IPS-NIHi11 (cell line): ENCODE measurements at places on chromosomes 1 and 21.

GRCh38 chr1:12630946-12631530 is 12.8 kb upstream of the AADACL4 start:
- DNase-seq, result no peak

DNA sequence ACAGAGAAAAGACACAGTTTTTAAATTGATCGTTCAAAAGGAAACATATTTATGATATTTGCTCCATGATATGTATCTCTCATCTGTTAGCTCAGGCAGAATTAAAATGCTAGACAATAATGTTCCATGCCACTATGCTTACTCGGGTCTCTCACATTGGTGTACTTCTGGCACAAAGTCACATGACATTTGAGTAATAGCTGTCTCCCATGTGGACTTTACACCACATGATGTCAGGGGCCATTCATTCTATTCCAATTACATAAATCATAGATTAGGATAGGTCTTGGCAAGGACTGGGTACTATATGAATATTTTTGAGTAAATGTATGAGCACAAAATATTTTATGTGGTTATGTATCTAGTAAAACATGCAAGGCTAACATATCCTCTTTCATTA is 648.4 kb downstream of the PLA2G4A start:
- DNase-seq, result no peak

- DNase-seq, result no peak
These were observed 1198.9 kb downstream of the PLA2G4A start for GRCh38 chr1:188027613-188028012.

GRCh38 chr1:53929246-53929960 is 16.1 kb downstream of the IFT25 start:
- no peak for DNase-seq

GRCh38 chr1:222654849-222655248 is 37.0 kb downstream of the MIA3 start:
- DNase-seq, result no peak

DNA sequence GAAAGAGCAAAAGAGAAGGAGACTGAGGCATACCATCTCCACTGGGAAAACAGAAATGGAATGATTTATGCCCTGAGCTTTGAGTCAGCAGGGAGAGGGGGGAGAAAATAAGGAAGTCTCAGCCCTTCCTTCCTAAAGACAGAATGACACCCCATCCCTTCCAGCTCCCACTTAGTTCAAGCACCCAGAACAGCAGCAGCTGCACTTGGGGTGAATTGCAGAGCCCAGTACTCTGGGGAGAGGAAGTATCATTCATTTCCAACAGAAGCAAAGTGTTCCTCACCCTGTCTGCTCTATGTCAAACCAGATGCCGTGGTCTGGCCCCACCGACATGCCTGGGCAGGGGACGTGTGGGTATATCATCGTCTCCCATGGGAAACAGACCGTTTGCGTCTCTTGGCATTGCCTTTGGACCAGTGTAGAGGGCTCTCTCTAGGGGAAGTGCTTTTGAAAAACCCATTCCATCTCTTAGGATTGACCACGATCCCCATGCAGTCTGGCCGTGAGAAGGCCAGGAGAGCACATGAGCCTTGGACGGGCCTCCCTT is 1.1 kb upstream of the KCNJ15 start:
- DNase-seq, result no peak

- DNase-seq, result no peak
These were observed 29.1 kb downstream of the SLC30A7 start for GRCh38 chr1:100924991-100925390.

DNA sequence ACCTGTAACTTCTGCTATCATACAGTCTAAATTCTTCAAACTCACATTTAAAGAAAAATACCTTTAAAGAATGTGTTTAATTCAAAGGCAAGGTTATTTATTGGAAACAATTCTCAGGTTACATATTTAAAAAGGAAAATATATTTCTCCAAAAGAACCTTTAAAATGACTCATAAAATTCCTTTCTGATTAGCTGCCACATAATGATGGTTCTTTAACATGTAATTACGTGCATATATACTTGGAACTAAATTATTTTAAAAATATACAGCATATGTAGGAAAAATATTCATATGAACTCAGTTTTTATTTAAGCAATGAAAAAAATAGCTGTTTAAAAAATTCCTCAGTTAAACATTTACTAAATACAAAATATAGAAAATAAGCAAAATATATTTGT is 173.6 kb downstream of the COP1 start:
- DNase-seq, result no peak

GRCh38 chr1:155529109-155529508 is 33.5 kb downstream of the ASH1L start:
- DNase-seq, result no peak

GRCh38 chr1:5738911-5739462 is 253.2 kb downstream of the NPHP4 start:
- DNase-seq, result no peak

- DNase-seq, result no peak
These were observed 2.6 kb upstream of the GUCA2B start for GRCh38 chr1:42150651-42151050.

DNA sequence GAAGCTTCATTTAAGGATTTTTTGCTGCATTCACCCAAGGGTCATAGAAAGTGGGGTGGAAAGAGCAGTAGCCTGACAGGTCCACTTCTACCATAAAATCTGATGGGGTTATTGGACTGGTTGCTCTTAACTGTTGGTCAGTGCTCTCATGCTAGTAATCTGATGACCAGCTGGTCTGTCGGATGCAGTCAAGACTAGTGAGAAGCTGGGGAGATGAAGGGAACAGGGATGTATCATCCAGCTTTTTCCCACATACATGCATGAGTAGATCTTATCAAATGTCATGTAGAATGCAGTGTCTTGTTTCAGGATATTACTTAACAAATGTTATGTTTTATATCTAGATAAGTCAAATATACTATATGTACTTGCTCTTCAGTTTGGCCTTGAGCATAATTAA is 11.1 kb downstream of the ATP1B1 start:
- no peak for DNase-seq

GRCh38 chr1:31755850-31756492 is 8.2 kb downstream of the ADGRB2 start:
- no peak for DNase-seq

- no peak for DNase-seq
These were observed 13.3 kb downstream of the NADK start for GRCh38 chr1:1764876-1765470.

- DNase-seq, result no peak
These were observed 1087.5 kb downstream of the KCNT2 start for GRCh38 chr1:195520757-195521156.

- DNase-seq, result no peak
These were observed 113.6 kb upstream of the GADD45A start for GRCh38 chr1:67571406-67571805.

- no peak for DNase-seq
These were observed 22.7 kb downstream of the DLGAP3 start for GRCh38 chr1:34906756-34907155.

DNA sequence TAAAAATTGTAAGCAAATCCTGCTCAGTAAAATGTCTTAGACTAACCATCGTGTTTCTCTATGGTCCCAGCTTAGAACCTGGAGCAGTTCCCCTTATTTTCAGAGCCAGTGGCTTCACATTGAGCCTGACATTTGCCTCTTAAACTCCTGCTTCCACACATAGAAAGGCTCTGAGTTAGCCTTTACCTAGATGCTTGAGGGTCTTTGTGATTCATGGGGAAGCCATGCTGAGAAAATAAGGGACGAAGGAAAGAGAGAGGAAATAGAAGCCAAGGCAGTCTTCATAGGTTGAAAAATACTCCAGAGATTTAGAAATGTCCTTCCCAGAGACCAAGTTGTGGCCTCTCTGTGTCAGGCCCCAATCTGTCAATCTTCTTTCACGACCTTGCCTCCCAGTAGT is 16.1 kb upstream of the RBBP5 start:
- DNase-seq, result peak; percentile 22

- DNase-seq, result no peak
These were observed 36.3 kb downstream of the PTGFRN start for GRCh38 chr1:116945996-116946395.

GRCh38 chr1:180251526-180252305 is 21.7 kb downstream of the LHX4 start:
- DNase-seq, result no peak

DNA sequence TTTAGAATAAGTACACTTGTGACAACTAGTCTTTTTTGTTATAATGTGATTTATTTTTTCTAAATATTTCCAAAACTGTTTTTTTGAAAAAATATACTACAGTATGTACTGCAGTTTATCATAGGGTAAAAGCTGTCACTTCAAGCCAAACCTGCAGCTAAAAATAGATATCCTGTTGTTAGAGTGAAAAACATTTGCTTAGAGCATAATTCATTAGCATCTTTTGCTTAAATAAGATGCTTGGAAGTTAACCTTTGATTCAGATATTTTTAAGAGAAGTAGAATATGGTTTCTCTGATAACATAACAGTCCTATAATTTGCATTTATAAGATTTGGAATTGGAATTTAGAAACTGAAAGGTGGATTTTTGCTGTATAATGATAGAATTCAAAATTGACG is 21.5 kb downstream of the PRKACB start:
- no peak for DNase-seq

DNA sequence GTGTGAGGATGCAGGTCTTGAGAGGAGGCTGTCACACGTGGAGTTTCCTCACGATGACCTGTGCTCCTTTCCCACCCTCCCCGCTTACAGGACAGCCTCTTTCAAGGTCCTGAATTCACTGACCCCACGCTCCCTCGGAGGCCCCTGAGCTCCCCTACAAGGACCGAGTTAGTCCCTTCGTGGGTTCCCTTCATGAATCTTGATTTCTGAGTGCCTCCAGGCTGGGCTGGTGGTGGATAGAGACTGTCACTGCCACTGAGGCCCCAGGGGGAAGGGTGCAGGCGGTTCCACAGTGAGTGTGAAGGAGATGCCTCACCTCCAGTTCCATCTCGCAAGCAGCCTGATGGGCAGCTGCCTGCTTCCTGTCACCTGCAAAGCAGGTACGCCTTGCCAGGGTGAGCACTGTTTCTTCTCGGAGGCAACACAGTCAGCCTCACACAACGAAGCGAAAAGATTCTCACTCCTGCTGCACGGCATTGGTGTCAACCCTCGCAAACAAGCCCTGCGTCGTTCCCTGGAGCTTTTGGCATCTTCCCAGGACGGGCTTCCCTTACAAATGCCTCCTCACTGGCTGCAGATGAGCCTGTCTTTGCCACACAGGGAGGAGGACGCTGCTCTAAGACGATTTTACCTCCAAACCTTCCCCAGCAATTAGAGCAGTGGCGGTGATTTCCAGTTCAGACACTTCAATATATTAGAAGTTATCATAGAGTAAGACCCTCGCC is 26.7 kb upstream of the PCP4 start:
- DNase-seq, result no peak

DNA sequence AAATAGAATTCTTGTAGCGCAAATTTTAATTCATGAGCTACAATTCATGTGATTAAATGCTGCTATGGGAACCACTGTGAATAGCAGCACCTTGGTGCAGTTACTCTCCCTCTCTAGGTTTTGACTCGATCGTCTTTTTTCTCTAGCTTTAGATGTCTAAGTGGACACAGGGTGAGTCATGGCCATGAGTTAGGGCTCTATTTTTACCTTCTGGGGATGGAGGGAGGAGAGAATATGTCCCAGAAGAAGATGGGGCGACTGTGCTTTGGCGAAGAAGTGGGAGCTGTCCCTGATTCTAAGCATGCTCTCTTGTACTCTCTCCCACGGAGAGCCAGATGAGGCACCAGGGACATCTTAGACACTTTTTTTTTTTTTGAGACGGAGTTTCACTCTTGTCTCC is 1.6 kb upstream of the OR2B11 start:
- DNase-seq, result no peak

DNA sequence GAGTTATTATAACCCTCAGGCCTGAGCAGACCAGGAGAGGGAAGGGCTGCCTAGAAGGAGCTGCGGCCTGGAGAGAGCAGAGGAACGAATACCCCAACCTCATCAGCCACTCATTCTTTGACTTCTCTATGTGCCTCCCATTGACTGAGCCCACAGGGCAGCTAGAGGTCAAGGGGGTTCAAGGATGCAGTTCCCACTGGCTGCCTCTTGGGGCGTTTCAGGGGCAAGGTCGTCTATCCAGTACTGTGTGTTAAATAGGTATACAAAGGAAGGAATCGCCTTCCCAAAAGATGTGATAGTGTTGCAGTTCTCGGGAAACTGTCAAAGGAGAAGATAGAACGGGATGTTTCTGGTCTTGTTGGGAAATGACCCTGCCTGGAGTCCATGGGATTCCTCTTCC is 250.6 kb downstream of the PRDM2 start:
- peak; percentile 72 for DNase-seq

GRCh38 chr1:207243442-207244408 is 77.8 kb upstream of the CD55 start:
- DNase-seq, result no peak

GRCh38 chr1:37616330-37616729 is 18.4 kb downstream of the RSPO1 start:
- no peak for DNase-seq

- DNase-seq, result no peak
These were observed 48.6 kb upstream of the TMEM125 start for GRCh38 chr1:43220905-43221778.

DNA sequence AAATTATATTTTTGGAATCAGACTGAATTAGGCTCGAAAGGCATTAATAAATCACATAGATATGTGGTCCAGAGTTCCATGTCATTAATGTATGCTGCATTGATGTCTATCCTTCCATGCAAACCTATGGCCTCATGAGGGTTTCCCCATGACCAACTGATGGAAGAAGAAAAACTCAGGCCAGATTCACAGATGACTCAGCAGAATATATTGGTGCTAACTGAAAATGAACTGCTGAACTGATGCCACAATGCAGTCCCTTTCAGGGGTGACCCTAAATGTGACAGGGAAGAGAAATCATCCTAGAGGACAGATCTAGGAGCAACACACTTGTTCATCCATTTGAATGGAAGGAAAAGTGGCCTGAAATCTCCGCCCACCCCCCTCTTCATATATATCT is 110.5 kb upstream of the KCND3 start:
- DNase-seq, result no peak

DNA sequence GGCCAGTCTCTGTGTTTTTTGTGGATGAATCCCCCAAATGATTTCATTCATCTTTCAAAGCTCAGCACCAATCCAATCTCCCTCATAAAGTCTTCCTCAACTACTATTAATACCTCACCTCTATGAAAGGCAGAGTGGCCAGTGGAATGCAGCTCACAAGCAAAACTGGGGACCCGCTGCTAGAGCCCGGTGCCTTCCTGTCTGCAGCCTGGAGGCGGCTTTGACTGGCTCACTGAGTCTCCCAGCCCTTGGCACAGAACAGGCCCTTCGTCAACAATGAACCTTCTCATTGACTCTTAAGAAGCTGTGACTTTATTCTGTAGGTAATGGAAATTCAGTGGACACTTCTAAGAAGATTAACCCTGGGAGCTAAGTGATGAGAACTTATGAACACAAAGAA is 86.8 kb upstream of the RAB4A start:
- DNase-seq, result no peak

GRCh38 chr1:153612111-153612754 is 704 bp downstream of the S100A16 start:
- DNase-seq, result no peak

DNA sequence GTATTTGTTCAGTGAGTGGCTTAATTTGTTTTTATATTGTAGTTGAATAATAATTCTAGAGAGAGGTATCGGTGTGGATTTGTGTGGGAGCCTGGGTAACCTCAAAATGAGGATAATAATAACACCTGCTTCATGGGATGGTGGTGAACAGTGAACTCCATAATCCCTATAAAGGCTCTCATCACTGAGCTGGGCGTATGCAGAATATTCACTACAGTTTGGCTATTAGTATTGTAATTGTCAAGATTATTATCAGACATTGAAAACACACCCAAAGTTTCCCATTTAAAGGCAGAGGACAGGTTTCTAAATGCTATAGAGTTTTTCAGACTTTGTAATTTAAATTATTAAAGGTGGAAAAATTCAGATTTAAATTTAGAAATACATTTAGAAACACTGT is 7.0 kb upstream of the LAMC2 start:
- DNase-seq, result no peak
